ENCODE measurements at places on chromosomes 12 and 14.

- no peak for DNase-seq
Observed at GRCh38 chr12:123120452-123121166, 30.3 kb downstream of the PITPNM2 start.

- no peak for DNase-seq
Observed at GRCh38 chr12:49811961-49812401, 16.2 kb downstream of the NCKAP5L start.

GRCh38 chr14:89254166-89254909, 162.7 kb downstream of the FOXN3 start:
- DNase-seq: no peak

DNA sequence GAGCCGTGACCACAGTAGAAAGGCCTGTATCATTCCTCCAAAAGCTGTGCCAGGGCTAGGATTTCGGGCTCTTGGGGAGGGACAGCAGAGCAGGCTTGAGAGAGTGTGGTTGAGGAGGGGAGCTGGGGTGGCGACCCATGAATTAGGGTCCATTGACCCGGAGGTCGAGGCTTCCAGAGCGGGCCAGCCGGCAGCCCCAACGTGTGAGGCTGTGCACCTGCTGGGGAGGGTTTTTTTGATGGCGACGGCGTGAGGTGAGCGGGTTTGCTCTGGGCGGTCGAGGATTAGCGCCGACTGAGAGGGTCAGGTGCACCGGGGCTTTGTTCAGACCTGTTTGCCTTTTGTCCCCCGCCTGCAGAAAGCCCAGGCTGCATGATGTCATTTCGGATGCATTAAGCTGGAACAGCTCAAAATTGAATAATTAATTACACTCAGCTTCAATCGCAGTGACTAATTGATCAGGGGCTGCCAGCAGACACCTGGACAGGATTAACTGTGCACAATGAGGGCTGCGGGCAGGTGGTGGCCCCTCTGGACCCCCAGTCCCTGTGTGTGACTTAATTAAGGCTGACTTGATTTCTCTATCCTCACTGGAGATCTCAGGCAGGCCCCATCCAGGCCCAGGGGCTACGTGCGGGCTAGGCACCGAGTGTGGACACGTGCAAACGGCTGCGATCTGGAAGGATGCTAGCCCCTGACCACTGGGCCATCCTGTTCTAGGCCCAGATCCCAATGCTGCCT, 42.1 kb upstream of the MEG3 start:
- no peak for DNase-seq

- DNase-seq: no peak
Observed at GRCh38 chr12:45257185-45257930, 41.5 kb downstream of the ANO6 start.

GRCh38 chr14:73463411-73463810, 5.1 kb upstream of the NUMB start:
- no peak for DNase-seq

- no peak for DNase-seq
Observed at GRCh38 chr14:93346926-93347721, at the start of gene COX8C. COX8C (plus strand) TSS chr14:93347182; CDS start chr14:93347269, 87 bp downstream.

DNA sequence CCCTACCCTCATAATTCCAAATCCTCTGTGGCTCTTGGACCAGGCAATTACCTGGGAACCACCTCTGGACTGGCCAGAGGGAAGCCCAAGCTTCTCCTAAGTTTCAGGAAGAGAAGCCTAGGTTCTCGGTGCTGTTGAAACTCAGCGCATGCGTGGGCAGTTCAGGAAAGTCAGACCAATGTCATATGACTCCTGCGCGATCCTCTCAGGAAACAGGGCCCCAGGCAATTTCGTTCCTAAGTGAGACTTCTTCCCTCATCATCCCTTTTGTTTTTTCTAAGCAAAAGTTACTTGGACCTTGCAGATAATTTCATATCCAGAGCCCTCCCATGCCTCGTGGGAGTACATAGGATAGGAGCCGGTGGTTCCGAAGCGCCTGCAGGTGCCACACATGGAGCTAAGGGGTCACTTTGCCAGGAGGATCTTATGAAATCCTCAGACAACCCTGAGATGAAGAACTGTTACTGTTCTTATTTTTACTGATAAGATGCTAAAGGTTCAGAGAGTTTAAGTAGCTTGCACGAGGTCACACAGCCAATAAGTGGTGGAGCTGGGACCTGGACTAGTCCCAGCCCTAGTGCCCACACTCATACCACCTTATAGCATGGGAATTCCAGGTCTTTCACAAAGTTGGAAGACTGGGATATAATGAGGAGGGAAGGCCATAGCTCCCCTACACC, 168.2 kb downstream of the ZFP36L1 start:
- DNase-seq: no peak

DNA sequence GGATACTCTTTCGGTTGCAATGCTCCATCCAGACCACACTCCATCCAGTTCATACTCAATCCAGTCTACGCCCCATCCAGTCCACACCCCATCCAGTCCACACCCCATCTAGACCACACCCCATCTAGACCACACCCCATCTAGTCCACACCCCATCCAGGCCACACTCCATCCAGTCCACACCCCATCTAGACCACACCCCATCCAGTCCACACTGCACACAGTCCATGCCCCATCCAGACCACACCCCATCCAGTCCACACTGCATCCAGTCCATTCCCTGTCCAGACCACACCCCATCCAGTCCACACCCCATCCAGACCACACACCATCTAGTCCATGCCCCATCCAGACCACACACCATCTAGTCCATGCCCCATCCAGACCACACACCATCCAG, 116.0 kb upstream of the RTL1 start:
- DNase-seq: no peak

- no peak for DNase-seq
Observed at GRCh38 chr12:54725233-54725843, 77.2 kb upstream of the DCD start.

GRCh38 chr12:122867691-122868461, 28.0 kb downstream of the VPS37B start:
- DNase-seq: no peak

- DNase-seq: no peak
Observed at GRCh38 chr12:124655048-124655697, 87.8 kb upstream of the NCOR2 start.

- DNase-seq: no peak
Observed at GRCh38 chr12:121216102-121216501, 6.2 kb downstream of the P2RX4 start.

- DNase-seq: no peak
Observed at GRCh38 chr12:113471619-113472171, at the start of gene LHX5. LHX5 (minus strand) TSS chr12:113471871; CDS start chr12:113471498, 373 bp downstream.

DNA sequence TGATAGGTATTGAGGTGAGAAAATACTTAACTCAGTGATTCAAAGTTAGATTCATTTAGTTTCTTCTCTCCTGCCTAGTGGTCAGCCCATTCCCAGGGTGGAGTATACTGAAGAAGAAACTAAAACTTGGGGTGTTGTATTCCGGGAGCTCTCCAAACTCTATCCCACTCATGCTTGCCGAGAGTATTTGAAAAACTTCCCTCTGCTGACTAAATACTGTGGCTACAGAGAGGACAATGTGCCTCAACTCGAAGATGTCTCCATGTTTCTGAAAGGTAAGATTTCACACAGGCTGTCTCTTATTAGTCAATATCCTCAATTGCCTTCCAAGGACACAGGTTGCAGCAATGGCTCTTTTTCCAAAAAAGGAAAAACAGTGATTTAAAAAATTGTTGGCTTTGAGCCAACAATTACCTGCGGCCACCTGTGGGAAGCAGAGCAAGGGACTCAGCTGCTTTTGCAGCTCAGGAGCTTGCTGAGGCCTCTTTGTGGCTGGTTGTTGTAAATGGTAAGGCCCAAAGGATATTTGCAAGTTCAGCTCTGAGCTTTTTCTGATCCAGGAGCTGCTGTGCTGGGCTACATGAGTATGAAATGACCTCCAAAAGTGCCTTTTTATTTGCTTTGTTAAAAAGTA, 33.9 kb downstream of the TPH2 start:
- DNase-seq: no peak
